MG63 (cell line): ENCODE measurements at places on chromosomes 5 and 9. TPM values are rescaled to one million over a fixed set of nuclear protein-coding genes. Genes with fewer than 3 reads are reported as not detected.

DNA sequence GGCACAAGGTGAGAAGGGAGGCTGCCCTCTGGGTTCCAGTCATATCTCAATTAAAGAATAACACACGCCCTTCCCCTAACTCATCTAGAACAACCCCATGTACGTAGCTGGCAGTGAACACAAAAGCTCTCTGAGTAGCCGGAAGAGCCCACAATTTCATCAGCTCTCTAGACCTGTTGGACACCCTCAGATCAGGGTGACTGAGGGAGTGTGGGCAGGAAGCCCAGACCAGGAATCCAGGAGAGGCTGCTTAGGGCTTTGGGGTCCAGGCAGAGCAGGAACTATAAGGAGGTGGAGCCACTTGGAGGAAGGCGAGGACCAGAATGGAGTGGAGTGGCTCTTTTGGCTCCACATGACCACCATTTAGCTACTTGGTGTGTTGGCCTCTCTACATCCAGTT, 237.4 kb downstream of the NR3C1 start:
- DNase-seq: no peak

- no peak for DNase-seq
Observed at GRCh38 chr9:131590449-131590848, 45.1 kb downstream of the PRRT1B start.

DNA sequence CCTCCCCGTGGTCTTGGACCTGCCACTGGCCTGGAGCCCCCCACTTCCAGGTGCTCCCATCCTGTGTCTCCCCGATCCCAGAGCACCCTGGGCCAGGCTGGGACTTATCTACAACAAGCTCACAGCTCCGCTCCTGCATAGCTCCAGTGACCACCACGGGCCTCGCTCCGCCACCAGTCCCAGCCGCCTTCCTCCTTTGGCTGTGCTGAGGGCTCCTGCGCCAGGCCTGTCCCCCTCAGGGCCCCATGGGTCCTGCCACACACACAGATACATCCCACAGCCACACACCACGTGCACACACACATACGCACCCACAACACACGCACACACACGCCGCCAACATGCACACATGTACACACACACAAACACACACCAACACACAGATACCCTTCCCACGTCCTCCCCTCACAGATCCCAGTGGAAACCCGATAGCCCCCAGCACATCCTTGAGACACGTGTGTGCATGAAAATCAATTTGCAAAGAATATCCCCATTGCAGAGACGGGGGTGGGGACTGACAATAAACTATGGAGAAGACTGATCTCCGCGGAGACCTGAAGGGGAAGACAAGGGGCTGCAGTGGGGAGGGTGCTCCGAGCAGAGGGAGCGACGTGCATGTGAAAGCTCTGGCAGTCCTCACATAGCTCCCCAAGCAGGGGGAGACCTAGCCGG, 18.5 kb upstream of the LAMC3 start:
- no peak for DNase-seq

GRCh38 chr5:95697781-95698681, 15.2 kb upstream of the SPATA9 start:
- no peak for DNase-seq

DNA sequence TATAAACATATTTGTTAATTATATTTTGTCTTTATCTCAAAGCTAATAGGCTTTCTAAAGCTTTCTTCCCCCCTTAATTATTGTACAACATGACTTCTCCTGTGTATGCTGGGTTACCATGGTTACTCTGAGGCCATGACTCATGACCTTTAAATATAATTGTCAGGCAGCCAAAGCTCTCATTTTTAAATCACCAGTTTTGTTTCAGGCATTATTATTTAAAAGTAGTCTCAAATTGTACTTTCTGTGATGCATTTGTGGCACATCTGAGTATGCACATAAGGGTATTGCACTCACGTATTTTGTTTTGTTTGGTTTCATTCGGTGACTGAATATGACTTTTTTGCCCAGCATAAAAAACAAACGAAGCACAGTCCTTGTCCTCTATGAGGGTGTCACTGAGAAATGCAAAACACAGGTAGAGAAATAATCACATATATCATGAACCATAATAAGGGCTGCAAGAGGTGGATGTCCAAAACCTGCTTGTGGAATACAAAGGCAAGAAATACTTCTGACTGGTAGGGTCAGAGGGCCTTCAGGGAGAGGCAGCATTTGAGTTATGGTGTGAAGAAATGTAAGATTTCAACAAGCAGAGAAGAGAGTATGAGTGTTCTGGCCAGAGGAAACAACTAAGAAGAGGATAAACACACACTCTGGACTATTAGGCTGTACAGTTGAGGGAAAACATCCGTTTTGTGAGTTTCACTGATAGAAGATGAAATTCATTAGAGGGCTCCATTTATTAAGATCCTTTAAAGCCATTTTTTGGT, 2.1 kb downstream of the CCDC192 start:
- DNase-seq: peak; percentile 39

- DNase-seq: no peak
Observed at GRCh38 chr5:9020996-9021395, 524.9 kb downstream of the SEMA5A start.

DNA sequence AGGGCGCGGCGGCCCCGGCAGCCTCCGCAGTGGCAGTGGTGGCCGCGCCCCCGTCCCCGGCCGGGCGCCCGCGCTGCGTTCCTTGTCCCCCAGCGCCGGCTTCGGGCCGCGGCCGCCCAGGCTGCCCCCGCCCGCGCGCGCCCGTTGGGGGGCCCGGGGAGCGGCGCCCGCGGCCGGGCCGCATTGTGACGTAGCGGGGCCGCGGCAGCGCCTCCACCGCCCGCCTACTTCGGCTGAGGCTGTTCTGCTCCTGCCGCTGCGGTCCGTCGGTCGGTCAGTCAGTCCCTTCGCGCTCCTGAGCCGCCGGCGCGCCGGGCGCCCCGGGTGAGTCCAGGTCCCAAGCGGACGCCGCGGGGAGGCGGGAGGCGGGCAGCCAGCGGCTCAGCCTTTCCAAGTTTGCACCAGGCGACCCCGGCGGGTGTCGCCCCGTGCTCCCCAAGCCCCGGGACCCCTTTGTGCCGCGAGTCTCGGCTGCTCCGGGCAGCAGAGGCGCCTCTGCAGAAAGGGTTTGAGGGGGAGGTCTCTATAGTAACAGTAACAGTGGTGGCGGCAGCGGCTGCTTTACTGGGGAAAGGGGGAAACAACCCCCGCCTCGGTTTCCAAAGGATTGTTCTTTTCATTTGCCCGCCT, at the start of gene SNCAIP:
TSS of gene SNCAIP (plus strand) at position 277 of the 630 bp plus-strand sequence. CDS start 78,898 bp downstream, outside the sequence.
- peak; percentile 65 for DNase-seq

GRCh38 chr5:176190886-176191755, 47.1 kb upstream of the SIMC1 start:
- no peak for DNase-seq

DNA sequence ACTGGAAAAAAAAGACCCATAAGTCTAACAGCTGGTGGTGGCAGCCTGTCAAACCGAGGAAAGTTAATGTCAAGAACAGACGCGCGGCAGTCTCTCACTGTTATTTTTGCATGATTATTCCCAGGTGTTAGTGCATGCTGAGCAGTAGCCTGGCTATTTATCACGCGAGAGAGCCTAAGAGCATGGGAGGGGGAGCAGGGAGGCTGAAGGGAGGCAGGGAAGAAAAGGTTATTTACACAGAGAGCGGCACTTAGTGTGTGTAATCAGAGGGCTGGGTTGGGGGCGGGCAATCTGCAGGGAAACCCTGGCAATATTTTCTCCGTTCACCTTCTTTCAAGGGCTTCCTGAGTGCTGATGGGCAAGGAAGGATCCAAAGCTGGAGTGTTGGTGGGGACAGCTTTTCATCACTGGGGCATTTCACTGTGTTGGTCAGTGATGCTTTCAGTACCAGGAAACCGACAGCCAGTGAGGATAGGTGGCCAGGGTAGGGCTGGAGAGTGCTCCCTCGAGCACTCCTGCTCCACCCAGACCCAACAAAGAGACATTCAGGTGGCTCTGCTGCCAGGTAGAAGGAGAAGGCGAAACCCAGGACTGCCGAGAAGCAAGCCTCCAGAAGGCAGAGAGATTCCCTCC, 39.6 kb downstream of the ZNF608 start:
- DNase-seq: no peak

- DNase-seq: peak; percentile 49
Observed at GRCh38 chr5:55593115-55593472, 58.3 kb upstream of the PLPP1 start.

DNA sequence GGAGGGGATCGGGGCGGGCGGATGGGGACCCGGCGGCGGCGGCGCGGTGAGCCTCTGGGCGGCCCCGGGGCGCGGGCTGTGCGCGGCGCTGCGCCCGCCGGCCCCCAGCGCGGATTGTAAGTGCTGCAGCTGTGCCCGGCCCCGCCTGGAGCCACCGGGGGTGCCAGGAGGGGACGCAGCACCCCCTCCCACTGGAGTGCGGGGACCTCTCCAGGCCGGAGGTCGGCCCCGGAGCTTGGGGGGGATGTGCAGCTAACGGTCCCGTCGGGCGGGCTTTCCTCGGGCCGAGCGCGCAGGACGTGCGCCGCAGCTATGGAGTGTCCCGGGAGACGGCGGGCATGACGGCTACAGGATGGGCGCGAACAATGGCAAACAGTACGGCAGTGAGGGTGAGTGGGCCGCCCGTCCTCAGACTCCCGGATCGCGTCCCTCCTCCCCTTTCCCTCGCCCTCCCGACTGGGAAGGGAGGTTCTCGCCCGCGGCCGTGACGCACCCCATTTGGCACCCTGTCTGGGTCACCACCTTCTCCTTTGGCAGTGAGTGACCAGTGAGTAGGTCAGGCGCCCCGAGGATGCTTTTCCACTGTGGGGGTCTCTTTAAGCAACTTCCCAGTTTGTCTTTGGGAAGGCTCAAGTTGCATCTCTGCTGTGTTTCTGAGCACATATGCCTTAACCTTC, 483 bp downstream of the FBXL7 start:
- peak; percentile 87 for DNase-seq

- no peak for DNase-seq
Observed at GRCh38 chr9:133970581-133971058, 21.5 kb downstream of the VAV2 start.

GRCh38 chr9:100322954-100323536, 29.7 kb downstream of the TEX10 start:
- peak; percentile 3 for DNase-seq

The PKD2L2 gene
- not detected in 2 replicates for total RNA-seq

The OTULINL gene
- 0.63 TPM in 1 of 2 replicates, not detected in the other for total RNA-seq

The OBP2B gene
- not detected in 2 replicates for total RNA-seq

The MARCOL gene
- total RNA-seq: not detected in 2 replicates

The IL4 gene
- total RNA-seq: not detected in 2 replicates

The KIF24 gene
- 1.7 and 1.8 TPM in 2 replicates for total RNA-seq

The PCDHAC1 gene
- not detected in 2 replicates for total RNA-seq

The INSL6 gene
- not detected in 2 replicates for total RNA-seq

The TLX3 gene
- not detected in 2 replicates for total RNA-seq

The PCDHGA11 gene
- not detected in 2 replicates for total RNA-seq

The PCDHGA6 gene
- 0.20 and 2.3 TPM in 2 replicates for total RNA-seq
